ENCODE measurements at places on chromosomes 5 and 9.

DNA sequence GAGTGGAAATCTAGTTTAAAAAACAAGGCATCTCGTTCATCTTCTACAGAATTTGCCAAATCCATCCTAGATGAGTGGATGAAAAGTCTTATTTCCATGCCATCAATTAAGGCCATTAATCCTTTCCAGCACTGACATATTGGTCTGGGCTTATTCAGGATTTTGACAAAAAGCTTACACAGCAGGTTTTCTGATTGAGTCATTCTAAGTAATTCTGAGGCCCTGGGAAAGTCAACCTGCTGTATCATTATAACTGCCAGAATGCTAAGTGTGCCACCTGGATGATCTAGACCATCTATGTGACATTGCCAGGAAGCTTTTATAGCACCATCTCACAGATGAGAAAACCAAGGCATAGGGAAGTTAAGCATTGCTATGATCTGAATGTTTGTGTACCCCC is 132.1 kb upstream of the MAP3K1 start:
- no peak for DNase-seq

DNA sequence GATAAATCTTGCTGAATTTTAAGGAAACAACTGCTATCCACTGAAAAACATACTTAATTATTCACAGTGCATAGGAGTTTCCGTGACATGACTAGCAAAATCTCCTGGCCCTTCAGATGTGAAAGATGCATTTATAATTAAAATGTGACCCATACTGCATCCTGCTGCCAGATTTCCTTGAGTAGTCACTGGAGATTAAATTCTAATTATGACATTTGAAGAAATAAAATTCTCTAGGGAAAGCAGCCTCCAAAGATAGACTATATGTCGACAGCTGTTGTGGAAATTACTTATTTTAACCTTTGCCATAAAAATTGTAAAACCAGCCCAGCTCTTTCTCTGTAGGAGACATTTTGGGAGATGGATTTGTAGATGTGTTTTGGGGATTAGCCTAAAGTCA is 193.6 kb upstream of the SMC2 start:
- no peak for DNase-seq

DNA sequence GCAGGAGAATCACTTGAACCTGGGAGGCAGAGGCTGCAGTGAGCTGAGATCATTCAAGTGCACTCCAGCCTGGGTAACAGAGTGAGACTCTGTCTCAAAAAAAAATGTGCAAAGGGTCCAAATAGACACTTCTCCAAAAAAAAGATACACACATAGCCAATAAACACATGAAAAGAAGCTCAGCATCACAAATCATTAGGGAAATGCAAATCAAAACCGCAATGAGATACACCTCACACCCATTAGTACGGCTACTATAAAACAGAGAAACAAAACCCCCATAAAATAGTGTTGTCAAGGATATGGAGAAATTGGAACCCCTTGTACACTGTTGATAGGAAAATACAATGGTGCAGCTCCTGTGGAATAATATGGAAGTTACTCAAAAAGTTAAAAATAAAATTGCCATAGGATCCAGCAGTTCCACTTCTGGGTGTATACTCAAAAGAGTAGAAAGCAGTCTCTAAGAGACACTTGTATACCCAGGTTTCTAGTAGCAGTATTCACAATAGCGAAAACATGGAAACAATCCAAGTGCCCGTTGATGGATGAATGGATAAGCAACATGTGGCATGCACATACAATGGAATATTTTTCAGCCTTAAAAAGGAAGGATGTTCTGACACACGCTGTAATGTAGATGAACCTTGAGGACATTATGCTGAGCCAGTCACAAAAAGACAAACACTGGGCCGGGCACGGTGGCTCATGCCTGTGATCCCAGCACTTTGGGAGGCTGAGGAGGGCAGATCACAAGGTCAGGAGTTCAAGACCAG is 57.2 kb upstream of the PPARGC1B start:
- no peak for DNase-seq

GRCh38 chr9:98147582-98147981 is 28.6 kb upstream of the TRIM14 start:
- no peak for DNase-seq

GRCh38 chr9:4986783-4987182 is 1.7 kb downstream of the JAK2 start:
- no peak for DNase-seq

Data from thyroid gland (tissue), 4 donors.